ENCODE measurements at places on chromosomes 7 and 10.

GRCh38 chr7:23449941-23450340 lies 20.4 kb downstream of the IGF2BP3 start:
- no peak for DNase-seq

DNA sequence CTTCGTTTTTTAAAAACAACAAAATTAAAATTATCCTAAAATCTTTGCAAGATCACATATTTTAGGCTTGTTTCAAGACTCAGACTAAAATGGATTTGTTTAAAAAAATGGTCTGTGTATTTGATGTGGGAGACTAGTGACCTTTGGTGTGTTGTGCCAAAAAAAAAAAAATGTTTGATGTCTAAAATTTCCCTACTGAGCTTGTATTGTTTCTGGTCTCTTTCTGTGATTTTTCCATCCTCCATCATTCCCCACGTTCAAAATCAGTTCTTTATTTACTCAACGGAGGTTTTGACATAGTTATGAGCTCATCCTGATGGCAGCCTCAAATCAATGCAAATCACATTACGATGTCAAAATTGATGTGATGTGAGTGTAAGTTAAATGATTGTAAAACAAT lies 326.2 kb downstream of the RNLS start:
- DNase-seq: no peak

DNA sequence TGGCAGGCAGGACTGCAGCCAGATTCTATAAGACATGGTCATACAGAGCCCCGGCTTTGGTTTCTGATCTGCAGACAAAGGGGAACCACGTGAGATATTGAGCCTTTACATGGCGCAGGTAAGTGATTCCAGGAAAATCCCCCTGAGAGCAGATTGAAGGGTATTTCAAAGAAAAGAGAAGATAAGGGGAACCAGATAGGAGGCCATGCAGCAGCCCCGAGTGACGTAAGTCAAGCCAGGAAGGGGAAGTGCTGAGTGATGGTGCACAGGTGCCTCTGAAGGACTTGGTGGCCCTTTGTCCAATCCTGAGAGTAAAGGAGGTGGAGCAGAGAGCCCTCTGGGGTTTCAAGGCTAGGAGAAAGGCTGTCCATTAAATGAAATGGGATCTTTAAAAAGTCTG lies 329.0 kb downstream of the ACTR3B start:
- DNase-seq: no peak

- no peak for DNase-seq
These were observed 2.5 kb upstream of the ITIH2 start for GRCh38 chr10:7700577-7701125.

- no peak for DNase-seq
These were observed 10.0 kb upstream of the CRYGN start for GRCh38 chr7:151449990-151450389.

DNA sequence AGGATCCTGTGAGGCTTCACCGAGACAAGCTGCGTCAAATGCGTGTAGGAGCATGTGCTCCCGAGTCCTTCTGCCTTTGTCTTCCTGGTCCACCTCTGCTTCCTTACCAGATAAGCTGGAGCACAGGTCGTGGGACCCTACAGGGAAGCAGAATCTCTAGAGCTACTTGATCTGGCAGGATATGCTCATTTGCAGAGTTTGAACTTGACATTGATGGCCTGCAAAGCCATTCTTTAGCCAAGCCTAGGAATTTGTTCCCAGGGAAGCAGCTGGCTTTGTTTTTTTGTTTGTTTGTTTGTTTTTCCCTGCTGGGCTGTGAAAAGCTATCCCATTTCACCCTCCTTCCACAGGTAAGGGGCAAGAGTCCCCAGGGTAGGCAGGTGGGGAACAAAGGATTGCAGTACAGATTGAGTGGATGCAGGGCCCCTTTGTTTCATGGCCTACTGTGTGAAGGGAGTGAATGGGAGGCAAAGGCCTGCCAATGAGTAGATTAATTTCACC lies 200.0 kb upstream of the BMPER start:
- no peak for DNase-seq

DNA sequence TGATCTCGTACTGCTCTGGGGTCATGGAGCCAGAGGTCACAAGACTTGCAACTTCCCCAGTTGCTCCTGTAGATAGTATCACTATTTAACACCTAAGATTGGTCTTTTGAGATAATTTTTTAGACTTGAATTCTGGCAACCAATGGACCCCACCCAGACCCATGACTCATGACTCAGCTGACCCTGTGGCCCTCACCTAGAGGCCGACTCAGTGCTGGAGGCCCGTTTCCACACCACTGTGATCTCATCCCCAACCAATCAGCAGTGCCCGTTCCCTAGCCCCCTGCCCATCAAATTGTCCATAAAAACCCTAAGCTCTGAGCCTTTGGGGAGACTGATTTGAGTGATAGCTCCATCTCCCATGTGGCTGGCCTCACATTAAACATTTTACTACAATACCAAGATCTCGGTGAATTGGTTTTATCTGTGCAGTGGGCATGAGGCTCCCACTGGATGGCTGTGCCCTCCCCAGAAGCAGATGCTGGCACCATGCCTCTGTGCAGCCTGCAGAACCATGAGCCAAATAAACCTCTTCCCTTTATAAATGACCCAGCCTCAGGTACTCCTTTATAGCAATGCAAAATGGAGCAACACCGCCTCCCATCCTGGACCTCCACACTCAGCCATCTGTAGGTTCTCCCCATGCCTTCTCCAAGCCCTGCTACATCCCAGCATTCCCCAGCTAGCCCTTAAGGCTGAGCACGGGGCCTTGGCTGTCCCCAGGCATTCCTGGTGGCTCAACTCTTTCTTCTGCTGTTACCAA lies 98.8 kb downstream of the PRKAG2 start:
- DNase-seq: no peak

- no peak for DNase-seq
These were observed 609.0 kb downstream of the SDK1 start for GRCh38 chr7:3910054-3910453.

- DNase-seq: no peak
These were observed 504 bp upstream of the BMPER start for GRCh38 chr7:33904681-33905388.

DNA sequence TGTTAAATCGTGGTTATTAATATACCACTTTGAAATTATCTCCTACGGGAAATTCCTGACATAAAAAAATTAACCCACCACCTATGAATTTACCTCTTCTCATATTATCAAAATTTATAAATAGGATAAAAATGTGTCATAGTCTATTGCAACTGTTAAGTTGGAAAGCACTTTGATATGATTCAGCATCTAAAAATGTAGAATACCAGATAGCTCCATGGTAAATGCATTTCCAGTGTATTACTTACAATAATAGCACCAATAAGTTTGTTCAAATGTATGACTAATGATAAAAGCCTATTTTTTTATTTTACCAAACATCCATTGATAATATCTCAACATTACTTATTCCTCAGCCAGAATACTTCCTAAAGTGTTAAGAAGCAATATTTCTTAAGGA lies 13.6 kb upstream of the KCND2 start:
- no peak for DNase-seq

GRCh38 chr7:25424113-25424512 lies 195.8 kb upstream of the NPVF start:
- DNase-seq: no peak

DNA sequence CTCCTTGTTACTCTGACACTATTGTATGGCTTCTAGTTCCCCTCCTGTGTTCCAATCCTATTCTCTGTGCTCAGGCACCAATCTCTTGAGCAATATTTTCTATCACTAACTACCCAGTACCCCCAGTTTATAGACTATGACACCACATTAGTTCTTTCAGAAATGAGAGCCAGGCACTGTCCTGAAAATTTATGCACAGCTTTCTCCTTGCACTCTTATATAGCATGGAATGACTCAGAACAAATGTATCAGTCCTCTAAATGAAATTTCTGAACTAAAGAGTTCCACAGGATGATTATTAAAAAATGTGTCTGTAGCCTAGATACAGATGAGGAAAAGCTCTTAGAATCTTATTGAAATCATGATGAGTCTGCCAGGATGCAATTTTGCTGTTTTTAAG lies 489.9 kb downstream of the XPNPEP1 start:
- DNase-seq: no peak

- DNase-seq: no peak
These were observed 224.1 kb downstream of the SLC25A13 start for GRCh38 chr7:96097835-96098234.

GRCh38 chr10:99172128-99172738 lies 63.4 kb downstream of the HPSE2 start:
- DNase-seq: no peak

- DNase-seq: no peak
These were observed 56.1 kb upstream of the WNT16 start for GRCh38 chr7:121272676-121273075.

DNA sequence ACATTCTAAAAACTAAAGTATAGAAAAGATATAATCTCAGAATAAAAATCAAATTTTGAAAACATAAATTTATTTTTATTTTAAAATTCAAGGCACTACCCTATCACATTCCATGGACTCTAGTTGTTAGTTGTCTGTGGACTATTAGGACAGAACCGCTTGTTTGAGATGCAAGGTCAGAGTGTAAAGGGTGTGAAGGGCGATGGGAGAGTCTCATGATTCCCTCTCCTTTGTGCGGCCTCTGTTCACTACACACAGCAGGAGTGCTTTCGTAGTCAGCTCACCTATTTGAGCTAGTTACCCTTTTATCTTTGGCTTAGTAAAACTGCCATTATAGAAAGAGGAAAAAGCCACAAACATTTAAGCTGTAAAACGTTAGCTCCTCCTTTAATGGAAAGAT lies 189.8 kb upstream of the TEX47 start:
- no peak for DNase-seq

- peak; percentile 18 for DNase-seq
These were observed 54.7 kb downstream of the PWWP2B start for GRCh38 chr10:132451506-132452215.

DNA sequence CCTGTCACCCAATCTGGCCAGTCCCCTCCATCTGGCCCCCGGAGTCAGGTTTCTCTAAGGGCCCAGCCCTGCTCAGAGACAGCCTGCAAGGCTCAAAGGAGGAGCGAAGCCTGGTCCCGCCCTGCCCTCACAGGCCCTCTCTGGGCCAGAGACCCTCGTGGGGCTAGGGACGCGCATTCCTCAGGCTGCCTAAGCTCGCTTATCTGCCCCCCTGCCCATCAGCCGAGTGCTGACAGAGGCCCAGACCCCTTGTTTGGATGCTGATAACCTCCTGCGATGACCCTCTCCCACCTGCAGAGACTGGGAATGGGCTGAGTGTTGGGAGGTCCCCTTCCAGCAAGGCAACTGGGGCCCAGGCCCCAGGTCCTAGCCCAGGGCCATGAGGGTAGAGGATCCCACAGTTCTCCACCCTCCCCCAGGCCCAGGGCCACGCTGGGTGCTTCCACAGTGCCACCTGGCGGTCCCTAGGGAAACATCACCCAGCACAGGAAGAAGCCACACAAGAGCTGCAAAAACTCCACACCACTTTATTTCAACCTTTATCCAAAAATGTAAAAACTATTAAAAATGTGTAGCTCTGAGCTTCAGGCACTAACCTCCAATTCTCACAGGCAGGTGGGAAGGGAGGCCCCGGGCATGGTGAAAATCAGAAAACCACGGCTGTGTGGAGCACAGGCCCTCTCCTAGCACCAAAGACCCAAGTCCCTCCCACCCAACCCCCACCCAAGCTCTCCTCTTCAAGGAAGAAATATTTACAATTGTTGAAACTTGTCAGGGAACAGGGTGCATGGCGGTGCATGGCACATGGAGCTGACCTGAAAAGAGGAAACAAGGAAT lies 2.2 kb downstream of the NPM3 start:
- peak; percentile 62 for DNase-seq

DNA sequence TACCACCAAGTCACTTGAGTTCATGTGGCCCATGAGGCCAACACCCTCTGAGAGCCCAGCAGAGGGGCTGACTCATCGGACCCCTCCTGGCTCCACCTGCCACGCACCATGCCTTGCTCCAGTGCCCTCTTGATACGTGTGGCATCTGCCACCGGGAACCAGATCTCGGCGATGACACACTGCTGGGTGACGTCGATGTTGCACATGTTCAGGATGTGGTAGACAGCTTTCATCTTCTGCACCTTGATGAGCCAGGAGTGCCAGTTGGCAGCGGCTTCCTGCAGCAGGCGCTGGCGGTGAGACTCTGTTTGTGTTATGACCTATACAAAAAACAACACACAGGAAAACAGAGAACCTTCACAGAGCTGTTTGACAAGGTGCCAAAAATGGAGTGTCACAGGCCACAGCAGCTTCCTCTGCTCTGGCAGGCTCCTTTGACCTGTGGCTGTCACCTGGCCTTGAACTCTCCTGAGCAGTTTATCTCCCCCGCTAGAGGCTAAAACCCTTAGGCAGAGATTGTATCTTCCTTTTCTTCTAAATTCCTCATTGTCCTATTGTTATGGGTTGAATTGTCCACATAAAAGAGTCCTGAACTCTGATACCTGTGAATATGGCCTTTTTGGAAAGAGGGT lies 45.2 kb upstream of the TMEM213 start:
- DNase-seq: peak; percentile 96

DNA sequence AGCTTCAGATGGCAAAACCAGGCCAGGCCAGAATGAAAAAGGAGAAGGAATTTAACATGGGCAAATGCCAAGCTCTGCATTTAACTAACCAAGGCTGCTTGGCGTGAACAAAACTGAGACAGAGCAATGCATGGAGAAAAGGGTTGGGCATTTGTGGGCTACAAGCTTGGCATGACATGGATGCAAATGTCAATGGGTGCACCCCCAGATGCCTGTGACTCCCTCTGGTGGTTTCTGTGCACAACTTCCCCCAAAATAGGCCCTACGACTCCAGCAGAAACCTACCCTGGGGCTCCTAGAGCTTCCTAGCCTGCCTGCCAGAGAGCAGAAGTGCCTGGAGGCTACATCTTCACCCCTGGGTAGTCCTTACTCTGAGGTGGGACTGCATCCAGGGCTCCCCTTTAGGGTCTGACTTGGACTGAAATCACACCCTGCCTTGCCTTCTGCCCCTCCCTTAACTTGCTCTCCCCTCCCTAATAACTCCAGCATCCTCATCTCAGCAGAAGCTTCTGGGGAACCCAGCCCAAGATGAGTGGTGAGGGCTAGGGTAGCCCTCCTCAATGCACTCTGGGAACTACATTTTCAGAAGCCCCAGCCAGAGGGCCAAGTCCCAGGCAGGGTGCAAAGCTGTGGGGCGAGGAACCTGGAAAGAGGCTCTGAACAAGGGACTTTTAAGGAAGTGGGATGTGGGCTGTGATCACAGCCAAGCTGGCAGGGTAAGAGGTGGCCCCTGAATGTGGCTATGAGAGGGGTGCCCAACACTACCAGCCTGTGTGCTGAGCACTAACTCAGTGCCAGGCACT lies 11.3 kb downstream of the GPRIN2 start:
- DNase-seq: no peak

- peak; percentile 19 for DNase-seq
These were observed 3.0 kb upstream of the BTBD16 start for GRCh38 chr10:122267849-122268737.

DNA sequence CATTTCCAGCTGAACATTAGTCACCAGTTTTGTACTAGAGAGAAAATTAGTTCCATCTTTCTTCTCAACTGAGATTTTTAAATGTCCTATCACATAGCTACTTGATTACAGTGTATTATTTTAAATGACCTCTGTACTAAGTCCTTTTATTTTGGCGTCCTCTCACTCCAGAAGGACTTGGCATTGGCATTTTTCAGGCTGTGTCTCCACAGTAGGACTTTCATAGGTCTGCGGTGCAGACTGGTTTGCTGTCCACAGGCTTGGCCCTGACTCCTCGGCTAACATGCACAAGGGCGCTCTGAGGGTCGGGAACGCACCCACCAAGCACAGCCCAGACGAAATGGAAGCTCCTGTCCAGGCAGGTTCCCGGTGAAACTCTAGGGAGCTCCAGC lies 6.5 kb downstream of the PTPRE start:
- DNase-seq: no peak
